Activated CD4-positive, alpha-beta T cell treated with anti-CD3 and anti-CD28 coated beads, Interleukin-2, amount 50 U/mL, for 48 hours (primary cell): ENCODE measurements at places on chromosomes 13 and 19.

DNA sequence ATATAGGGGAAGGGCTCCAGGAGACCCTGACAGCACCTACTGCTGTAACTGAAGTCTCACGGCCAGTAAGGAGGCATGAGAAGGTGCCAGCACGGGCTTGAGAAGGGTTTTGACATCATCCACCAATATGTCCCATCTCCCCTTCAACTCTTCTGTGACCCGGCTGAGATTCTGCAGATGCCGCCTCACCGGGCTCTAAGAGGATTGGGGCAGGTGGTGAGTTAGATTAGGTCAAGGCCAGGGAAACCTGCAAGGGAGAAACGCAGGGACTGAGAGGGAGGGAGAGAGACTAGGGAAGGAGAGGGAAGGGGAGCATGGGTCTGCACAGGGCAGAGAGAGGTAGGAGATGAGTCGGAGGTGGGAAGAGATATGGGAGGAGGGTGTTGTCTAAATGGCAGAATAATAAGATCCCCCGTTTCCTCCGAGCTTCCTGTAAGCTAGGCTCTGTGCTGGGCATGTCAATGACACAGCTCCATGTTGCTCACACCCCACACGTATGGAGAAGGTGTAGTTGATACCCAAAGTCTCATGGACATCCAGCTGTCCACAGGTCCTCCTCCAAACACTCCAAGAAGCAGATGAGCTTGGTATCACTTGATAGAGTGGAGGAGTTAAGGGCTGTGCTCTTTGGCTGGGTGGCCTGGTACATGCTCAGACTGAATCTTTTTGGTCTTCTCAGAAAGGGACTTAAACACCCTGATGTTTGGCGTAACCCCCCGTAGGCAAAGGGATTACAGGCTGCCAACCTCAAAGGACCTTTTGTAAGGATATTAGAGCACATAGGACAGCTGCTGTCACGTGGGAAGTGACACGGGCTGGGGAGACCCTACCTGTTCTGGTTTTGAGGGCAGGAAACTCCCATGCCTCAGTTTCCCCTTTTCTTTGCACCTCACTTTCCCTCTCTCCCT lies 6.1 kb downstream of the TPRX1 start:
- DNase-seq, result no peak

DNA sequence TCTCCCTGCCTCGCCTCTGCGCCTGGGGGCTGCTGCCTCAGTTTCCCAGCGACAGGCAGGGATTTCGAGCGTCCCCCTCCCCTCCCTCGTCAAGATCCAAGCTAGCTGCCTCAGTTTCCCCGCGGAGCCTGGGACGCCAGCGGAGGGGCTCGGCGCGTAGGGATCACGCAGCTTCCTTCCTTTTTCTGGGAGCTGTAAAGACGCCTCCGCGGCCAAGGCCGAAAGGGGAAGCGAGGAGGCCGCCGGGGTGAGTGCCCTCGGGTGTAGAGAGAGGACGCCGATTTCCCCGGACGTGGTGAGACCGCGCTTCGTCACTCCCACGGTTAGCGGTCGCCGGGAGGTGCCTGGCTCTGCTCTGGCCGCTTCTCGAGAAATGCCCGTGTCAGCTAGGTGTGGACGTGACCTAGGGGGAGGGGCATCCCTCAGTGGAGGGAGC lies 722 bp upstream of the ICAM1 start:
- peak; percentile 89 for DNase-seq

GRCh38 chr19:42053037-42053935 lies 16.7 kb downstream of the GRIK5 start:
- no peak for DNase-seq

DNA sequence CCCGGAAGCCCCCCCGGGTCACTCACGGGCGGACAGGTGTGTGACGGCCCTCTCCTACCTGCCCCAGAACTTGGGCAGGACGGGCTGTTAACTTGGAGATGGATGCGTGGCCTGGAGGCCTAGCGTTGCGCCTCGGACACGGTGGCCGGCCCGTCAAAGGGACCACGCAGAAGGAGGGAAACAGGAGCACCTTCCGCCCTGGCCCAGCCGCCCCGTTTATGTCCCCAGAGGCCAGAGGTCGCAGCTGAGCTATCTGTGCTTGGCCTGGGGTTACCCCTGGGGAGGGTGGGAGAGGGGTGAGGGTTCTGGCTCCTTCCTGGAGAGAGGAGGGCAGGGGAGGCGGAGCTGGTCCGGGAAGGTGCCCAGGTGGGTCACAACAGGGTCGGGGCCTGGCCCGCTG lies 35.6 kb downstream of the GADD45B start:
- DNase-seq, result no peak

DNA sequence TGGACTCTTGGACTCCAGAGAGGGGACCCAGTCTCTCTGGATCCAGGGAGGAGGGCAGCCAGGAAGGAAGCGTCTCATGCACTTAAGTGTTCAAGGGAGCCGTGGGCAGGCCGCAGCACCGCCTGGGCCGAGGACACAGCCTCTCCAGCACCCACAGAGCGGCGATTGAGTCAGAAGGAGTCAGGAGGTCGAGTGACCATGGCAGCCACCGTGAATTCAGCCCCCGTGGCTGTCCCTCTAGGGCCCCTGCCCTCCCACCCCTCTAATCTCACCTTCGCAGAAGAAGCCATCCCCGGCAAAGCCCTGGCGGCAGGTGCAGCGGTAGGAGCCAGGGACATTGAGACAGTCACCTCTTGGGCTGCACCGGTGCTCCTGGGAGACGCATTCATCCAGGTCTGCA lies 38.0 kb downstream of the FBN3 start:
- no peak for DNase-seq

- no peak for DNase-seq
Measured at GRCh38 chr19:10467104-10467706, 36.0 kb downstream of the KEAP1 start.

DNA sequence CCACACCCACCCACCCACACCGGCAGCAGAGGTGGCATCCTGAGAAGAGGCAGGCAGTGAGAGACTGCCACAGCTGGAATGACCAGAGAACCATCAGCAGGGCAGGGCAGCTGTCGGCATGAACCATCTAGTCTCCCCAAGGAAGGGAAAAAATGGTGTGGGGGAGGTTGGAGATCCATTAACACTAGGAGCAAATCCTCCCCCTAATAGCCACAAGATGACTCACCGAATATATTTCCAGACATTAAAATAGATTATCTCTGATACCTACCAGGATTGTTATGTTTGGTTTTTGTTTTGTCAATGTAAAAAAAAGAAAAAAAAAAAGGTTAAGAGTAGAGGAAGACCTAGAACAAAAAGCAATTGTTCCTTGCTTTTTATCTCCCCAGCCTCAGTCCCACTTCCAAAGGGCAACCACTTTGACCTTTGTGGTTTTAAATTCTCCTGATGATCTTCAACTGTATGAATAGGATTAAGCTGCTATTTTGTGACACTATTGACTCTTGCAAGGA lies 34.2 kb downstream of the THSD1 start:
- no peak for DNase-seq

DNA sequence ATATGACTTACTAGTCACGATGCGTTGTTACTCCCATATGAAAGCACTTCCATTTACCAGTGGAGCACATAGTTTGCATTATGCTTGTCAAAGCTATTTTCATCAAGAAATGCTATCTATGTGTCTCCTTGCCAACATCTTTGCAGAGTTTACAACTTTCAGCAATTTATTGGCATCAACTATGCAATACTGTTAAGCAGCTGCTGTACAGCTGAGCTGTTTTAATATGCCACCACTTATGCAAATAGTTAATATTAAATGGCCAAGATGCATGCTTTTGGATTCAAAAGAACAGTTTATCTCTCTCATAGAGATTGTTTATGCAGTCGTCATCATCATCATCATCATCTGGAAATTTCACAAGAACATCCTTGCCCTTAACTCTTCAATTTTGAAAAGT lies 67.9 kb upstream of the KLF5 start:
- no peak for DNase-seq

- DNase-seq, result peak; percentile 12
Measured at GRCh38 chr13:28492569-28493367, 2.2 kb downstream of the FLT1 start.

GRCh38 chr19:51815043-51815442 lies 20.1 kb downstream of the FPR3 start:
- no peak for DNase-seq

- no peak for DNase-seq
Measured at GRCh38 chr19:42115219-42115618, 17.0 kb downstream of the POU2F2 start.

DNA sequence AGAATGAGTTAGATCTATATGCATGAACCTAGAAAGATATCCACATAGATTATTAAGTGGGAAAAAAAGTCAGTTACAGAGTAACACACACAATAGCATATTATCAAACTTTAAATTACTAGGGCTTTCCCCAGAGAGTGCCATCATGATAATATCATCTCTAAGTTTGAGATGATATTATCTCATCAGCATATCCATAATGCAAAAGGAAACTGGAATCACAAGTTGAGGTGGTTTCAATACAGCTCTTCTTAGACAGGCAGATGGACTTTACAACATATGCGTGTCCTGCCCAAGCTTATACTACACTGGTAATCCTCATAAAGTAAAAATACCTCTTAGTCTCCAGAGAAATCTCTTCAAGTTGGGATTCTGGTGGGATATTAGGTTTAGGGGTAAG lies 236.2 kb upstream of the SERP2 start:
- DNase-seq, result no peak
